ENCODE measurements at places on chromosomes 6 and 20.

GRCh38 chr20:47544240-47544639, 42.6 kb downstream of the NCOA3 start:
- DNase-seq: no peak

DNA sequence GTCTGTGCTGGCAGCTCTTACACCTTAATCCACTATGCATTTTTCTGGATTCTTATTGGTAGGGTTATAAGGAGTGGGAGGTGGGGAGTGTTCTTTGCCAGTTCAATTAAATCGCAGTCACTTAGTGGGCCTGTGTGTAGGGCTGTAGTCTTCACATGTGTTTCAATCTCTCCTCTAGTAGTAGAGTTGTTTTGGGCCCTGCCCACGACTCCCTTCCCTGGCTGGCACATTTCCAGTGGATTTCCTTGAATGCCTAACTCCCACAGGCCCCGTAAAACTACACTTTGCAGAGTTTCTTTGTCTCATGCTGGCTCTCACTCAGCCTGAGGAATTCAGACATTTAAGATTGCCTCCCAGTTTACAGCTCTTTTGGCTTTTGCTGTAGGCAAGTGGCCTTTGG, 414.0 kb upstream of the OPRM1 start:
- no peak for DNase-seq

DNA sequence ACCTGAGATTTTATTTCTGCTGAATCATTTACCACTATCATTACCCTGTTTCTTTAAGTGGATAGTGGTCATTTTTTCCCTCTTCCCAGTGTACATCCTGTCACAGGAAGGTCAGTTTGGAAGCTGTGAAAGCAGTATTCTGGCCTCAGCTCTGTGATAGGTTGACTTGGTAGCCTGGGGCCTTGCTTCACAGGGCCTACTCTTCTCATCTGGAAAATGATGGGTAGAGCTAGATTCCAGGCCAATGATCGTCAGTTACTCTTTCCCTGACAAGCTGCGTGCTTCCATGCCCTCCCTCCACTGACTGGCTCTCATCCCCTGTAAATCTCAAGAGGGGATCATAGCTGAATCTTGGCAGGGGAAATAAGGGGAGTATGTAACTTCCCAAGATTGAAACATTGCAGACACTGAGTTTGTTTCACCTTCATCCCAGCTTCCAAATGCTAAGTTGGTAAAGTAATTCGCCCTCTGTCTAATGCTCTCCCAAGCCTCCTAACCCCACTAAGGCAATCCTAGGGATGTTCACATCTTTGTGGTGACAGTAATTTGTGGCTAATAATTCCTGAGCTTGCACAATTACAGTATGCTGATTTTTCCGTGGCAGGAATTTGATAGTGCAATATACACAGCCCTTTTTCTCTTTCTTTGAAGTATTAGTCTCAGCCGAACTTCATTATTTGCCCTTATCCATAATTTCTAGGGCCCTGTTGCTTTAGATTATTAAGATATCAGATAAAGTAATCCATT, 51.2 kb downstream of the VAPB start:
- no peak for DNase-seq

GRCh38 chr6:147057188-147057587, 147.0 kb upstream of the STXBP5 start:
- no peak for DNase-seq

DNA sequence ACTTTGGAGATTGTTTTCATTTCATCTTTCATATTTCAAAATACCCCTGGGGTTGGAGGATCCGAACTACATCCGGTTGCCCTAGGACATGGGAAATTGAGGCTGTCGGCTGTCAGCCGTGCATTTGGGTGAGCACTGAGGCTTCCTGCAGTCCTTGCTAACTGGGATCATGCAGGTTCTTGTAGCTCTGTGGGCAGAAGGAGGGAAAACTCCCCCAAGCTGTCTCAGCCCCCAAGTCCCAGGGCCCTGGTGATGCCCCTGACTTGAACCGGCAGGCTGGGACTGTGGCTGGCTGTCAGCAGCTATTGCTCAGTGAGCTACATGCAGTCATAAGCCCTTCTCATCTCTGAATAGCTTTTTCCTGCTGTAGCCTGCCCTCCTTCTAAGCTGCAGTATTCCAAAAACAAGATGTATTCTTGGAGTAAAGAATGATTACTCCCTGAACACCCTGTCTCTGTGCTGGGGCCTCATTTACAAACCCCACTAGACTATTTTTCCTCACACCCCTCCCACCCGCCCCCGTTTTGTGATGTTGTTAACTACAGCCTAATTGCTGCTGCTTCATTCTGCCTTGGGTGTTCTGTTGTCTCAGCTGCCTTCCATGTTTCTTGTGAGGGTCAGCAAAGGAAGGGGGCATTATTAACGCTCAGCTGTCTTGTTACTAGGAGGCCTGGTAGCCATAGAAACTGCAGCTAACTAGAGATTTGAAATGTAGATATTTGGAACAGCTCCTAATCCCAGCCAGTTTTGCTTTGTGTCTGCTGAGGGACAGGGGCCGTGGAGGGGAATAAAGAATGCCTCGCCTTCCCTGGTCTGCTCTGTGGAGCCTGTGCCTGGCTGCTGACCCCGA, 18.1 kb downstream of the MTRES1 start:
- DNase-seq: no peak

DNA sequence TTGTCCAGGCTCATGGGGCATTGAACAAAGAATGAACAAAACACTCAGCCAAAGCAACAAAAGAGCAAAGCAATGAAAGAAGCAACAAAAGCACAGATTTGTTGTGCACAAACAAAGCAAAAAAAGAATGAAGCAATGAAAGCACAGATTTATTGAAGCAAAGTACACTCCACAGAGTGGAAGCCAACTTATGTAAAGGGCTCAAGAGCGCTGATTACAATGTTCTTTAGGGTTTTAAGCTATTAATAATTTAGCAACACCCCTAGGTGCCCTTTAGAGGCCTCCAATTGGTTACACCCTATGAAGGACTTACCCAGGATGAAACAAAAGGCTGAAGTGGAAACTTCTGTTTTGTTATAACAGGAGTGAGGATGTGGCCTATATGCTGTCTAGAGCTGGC, 179.2 kb upstream of the PROKR2 start:
- DNase-seq: no peak

- DNase-seq: no peak
Observed at GRCh38 chr6:6752129-6752528, 163.6 kb downstream of the LY86 start.

DNA sequence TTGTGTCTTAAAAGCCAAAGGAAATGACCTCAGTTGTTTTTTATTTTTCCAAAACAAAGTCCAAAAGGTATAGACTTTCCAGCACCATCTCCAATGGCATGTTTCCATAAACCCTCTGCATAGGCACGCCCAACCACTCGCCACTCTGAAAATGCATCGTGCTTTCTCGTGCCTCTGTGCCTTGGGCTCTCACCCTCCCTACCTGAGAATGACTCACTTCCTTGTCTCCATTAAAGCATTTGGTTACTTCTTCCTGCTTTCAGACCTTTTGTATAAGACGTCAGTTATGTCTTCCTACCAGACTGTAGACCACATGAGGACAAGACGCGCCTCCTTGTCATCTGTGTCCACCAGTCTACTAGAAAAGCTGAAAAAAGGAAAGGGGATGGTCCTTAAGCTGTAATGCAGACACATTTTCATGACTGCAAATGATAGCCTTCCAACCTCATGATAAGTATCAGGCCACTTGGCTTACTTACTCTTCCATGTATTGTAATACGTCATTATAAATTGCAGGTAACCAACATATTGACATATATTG, 61.2 kb upstream of the CDYL start:
- peak; percentile 7 for DNase-seq

DNA sequence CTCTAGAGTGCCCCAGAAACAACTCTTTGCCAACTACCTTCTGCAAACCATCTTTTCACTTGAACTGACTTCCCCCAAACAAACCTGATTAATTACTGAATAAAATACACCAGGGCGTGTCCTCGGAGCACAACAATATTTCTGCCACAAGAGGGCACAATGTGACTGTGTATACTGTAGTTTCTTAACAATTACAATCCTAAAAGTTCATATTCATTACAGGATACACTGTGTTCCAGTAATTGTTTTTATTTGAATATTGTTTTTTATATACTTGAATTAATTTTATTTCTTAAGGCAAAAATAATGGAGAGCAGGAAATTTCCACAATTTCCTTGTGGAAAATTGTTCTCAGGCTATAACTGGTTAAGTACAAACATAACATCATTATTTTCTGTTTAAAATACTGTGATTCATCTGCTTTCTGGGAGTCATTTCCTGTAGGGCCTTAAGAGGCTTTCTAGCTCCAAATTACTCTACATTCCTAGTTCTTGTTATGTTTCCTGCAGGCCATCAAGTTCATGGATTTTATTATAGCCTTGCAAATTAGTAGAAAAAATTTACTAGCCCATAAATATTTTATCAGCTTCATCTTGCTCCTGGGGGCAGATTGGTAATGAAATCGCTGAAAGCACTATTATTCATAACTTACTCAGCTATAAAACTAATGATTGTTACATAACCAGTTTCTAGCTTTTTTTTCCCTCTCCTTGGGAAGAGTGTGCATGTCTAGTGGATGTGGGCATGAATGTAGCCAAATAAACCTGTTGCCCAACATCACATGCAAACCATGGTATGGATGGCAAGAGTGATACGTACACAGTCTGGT, 51.9 kb upstream of the SLC22A16 start:
- peak; percentile 73 for DNase-seq

DNA sequence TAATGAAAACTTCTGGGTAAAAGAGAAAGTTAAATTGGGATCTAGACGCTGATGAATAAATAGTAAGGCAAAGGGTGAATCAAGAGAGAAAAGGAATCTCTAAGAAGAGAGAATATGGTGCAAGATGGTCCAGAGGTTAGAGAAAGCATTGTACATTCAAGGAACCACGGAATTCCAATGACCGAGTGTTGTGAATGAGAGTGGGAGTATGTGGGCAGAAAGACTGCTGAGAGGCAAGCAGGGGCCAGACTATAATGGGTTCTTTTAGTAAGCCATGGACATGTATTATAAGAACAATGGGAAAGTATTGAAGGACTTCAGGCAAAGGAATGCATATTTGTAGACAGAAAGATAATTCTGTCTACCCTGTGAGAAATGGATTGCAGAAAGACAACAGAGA, 45.2 kb downstream of the SPTLC3 start:
- DNase-seq: no peak

- no peak for DNase-seq
Observed at GRCh38 chr6:118218156-118218555, 311.1 kb downstream of the SLC35F1 start.

- no peak for DNase-seq
Observed at GRCh38 chr6:32189069-32189741, 797 bp downstream of the PBX2 start.

DNA sequence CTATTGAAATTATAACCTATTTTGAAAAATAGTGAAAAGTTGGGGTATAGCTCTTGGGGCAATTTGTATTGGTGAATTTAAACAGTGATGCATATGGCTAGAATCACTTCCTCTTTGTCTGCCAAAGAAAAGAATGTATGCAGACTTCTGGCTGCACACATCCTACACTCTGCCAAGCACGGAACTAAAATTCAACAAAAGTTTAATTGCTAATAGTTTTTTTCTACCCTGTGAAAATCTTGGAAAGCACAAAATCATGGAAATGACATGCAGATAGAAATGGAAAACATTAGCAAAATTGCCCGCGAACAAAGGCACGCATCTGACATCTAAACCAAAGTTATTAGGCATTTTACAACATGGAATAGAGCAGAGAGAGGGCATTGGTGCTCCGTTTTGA, 106.4 kb upstream of the PDE10A start:
- no peak for DNase-seq

Measured in LoVo (cell line).